Activated CD8-positive, alpha-beta memory T cell treated with anti-CD3 and anti-CD28 coated beads for 36 hours (primary cell): ENCODE measurements at places on chromosomes 1 and 21. TPM values are rescaled to one million over a fixed set of nuclear protein-coding genes. Genes with fewer than 3 reads are reported as not detected.

The MEGF6 gene
- 1.3 TPM for total RNA-seq

The TTC4 gene
- 43.0 TPM for total RNA-seq

The NGF gene
- total RNA-seq = not detected

The SLAMF7 gene
- total RNA-seq = 75.2 TPM

The BEST4 gene
- 1.3 TPM for total RNA-seq

The ARL8A gene
- total RNA-seq = 48.3 TPM

The CD48 gene
- 292 TPM for total RNA-seq

The OR2L5 gene
- total RNA-seq = not detected

The NR5A2 gene
- total RNA-seq = not detected

The OR10J1 gene
- total RNA-seq = not detected

The EDEM3 gene
- 22.2 TPM for total RNA-seq

The LMOD1 gene
- not detected for total RNA-seq

The KCNC4 gene
- total RNA-seq = 9.8 TPM

The PRAMEF9 gene
- total RNA-seq = not detected

The NPPB gene
- not detected for total RNA-seq

The FCRL4 gene
- total RNA-seq = not detected

The SLC25A34 gene
- 0.75 TPM for total RNA-seq

The KRTAP25-1 gene
- total RNA-seq = not detected

The LRIG2 gene
- total RNA-seq = 7.2 TPM

The ZNF672 gene
- total RNA-seq = 49.1 TPM

The INTS7 gene
- 29.8 TPM for total RNA-seq

The HUNK gene
- not detected for total RNA-seq

The RXRG gene
- total RNA-seq = not detected

The OR6Y1 gene
- total RNA-seq = not detected

The FAM163A gene
- total RNA-seq = not detected

The CFHR5 gene
- not detected for total RNA-seq

The COL6A2 gene
- total RNA-seq = 13.9 TPM

The COL24A1 gene
- total RNA-seq = not detected

The E2F2 gene
- total RNA-seq = 26.0 TPM

The CITED4 gene
- 1.0 TPM for total RNA-seq
